ENCODE measurements at places on chromosomes 16 and 17.

DNA sequence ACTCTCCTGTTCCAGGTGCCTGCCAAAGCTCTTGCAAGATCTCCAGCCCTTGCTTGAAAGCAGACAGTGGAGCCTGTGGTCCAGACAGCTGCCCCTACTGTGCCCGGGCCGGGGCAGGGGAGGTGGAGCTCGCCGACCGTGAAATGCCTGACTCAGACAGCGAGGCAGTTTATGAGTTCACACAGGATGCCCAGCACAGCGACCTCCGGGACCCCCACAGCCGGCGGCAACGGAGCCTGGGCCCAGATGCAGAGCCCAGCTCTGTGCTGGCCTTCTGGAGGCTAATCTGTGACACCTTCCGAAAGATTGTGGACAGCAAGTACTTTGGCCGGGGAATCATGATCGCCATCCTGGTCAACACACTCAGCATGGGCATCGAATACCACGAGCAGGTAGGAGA, 17.7 kb downstream of the CACNA1G start:
- no peak for DNase-seq

GRCh38 chr17:77508047-77508715, 367.4 kb downstream of the SEC14L1 start:
- DNase-seq, result no peak

- no peak for DNase-seq
Measured at GRCh38 chr17:19369107-19369778, 6.7 kb upstream of the B9D1 start.

DNA sequence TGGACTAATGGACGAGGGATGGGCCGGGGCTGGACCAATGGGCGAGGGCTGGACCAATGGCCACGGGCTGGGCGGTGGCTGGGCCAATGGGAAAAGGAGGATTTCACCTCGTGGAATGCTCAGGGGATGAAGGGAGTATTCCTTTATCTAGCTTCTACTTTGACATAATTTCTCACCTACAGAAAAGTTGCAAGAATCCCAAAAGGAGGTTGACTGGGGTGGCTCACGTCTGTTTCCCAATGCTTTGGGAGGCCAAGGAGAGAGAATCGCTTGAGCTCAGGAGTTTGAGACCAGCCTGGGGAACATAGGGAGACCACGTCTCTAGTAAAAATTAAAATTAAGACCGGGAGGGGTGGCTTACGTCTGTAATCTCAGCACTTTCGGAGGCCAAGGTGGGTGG, 5.7 kb upstream of the FLYWCH1 start:
- no peak for DNase-seq

GRCh38 chr17:49218941-49219913, 8.7 kb downstream of the ABI3 start:
- DNase-seq, result no peak

GRCh38 chr16:2715519-2715918, 4.5 kb downstream of the PRSS27 start:
- no peak for DNase-seq

DNA sequence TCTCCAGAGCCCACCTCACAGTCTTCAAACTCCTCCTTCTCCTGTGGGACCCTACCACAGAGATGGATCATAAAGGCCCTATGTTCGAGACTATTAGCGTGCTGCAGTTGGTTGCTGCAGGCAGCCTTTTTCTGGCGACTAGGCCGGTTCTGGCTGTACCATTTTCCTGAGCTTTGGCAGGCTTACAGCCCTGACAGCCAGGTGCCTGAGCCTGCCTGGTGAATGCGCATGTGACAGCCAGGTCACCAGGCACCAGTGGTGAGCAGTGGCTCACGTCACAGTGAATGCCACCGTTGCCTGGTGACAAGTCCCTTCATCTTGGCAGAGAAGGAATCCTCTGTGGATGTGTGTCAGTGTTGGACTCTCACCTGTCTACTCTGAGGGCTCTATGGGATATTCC, 978.8 kb downstream of the KCNJ18 start:
- no peak for DNase-seq

DNA sequence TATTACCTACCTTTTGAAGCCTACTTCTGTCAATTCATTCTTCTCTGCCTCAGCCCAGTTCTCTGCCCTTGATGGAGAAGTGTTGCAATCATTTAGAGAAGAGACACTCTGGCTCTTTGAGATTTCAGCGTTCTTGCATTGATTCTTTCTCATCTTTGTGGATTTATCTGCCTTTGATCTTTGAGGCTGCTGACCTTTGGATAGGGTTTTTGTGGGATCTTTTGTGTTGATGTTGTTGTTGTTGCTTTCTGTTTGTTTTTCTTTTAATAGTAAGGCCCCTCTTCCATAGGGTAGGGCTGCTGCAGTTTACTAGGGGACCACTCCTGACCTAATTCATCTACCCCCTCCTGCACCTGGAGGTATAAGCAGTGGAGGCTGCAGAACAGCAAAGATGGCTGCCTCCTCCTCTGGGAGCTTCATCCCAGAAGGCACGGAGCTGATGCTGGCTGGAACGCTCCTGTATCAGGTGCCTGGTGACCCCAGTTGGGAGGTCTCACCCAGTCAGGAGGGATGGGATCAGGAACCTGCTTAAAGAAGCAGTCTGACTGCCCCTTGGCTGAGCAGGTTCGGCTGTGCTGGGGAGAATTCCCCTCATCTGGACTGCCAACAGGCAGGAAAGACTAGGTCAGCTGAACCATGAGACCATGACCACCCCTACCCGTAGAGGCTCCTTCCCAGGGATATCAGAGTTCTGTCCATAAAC, 28.0 kb downstream of the NFATC3 start:
- no peak for DNase-seq

DNA sequence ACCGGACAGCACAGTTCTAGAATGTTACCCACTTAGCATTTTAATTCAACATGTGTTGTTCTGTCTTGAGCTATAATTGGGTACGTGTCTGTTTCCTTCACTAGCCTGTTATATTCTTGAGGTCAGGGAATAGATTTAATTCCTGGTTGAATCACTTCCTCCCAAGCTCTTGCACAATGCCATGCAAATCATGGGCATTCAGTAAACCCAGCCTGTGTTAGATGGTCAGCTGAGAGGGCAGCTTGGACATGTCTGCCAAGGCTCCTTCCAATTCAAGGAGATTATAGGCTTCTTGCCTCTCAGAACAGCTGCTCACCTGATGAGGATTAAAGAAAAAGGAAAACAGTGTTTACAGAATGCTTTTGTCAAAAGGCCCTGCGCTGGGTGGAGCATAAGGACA, 12.6 kb downstream of the C1QTNF1 start:
- DNase-seq, result no peak

GRCh38 chr17:67046398-67046797, 2.0 kb downstream of the CACNG1 start:
- no peak for DNase-seq

DNA sequence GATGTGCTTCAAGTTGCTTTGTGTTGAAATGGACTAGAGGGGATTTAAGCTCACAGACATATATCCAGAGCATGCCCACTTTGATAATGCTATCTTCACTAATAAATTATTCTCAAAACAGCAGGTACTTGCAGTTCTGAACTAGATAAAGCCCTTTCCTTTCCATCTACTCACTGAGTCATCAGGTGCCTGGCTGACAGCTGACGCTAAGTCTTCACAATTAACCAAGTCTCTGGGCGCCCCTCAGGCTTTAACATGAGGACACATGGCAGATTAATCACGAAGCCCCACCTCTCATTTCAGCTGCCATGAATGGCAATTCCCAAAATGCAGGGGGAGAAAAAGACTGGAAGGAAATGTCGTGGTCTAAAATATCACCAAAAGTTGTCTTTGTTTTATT, 29.5 kb upstream of the CRISPLD2 start:
- DNase-seq, result no peak

DNA sequence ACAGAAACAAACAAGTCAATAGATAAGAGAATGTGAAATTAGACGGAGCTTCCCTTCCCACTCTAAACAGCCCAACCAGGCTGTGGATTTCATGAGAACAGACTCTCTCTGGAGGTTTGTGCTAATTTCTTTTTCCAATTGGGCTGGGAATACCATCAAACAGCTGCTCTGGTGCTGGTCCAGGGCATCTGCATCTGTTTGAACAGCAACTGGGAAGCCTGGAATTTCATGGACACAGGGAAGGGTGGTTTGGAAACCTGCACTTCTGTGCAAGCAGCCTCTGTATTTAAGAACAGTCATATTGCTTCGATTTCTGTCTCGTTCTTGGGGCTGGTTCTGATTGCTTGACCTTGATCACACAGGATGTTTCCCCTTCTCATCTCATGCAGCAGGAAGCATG, 88.7 kb downstream of the FOXL1 start:
- no peak for DNase-seq

- DNase-seq, result no peak
Measured at GRCh38 chr17:74702116-74702871, 10.4 kb downstream of the CD300LF start.

GRCh38 chr16:78505544-78506366, 406.3 kb downstream of the WWOX start:
- peak; percentile 14 for DNase-seq

GRCh38 chr16:69277413-69277812, 33.7 kb upstream of the VPS4A start:
- DNase-seq, result no peak

GRCh38 chr17:73278465-73279453, 17.1 kb upstream of the CPSF4L start:
- DNase-seq, result peak; percentile 30

- DNase-seq, result no peak
Measured at GRCh38 chr16:29779474-29779873, 1.4 kb downstream of the ZG16 start.

- DNase-seq, result no peak
Measured at GRCh38 chr16:60206516-60206915, 1472.4 kb upstream of the GOT2 start.

- peak; percentile 67 for DNase-seq
Measured at GRCh38 chr17:18250259-18250658, 8.3 kb downstream of the FLII start.

DNA sequence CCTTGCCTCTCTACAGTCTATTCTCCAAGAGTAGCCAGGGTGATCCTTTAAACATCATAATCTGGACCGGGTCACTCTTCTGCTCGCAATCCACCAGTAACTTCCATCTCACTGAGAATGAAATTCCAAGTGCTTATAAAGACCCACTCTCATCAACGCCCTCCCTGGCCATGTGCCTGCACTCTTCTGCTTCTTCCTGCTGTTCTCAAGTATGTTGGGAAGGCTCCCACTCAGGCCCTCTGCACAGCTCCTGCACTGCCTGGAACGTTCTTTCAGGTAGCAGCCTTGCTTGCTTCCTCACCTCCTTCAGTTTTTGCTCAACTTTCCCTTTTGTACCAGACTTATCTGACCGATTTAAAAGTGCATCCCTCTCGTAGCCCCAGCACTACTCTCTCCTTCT, 44.4 kb downstream of the BRD7 start:
- no peak for DNase-seq

GRCh38 chr16:72947379-72948237, 100.3 kb downstream of the ZFHX3 start:
- DNase-seq, result no peak

- no peak for DNase-seq
Measured at GRCh38 chr16:77500934-77501664, 66.3 kb upstream of the ADAMTS18 start.

- DNase-seq, result no peak
Measured at GRCh38 chr17:76502341-76503211, 1.4 kb upstream of the RHBDF2 start.

- DNase-seq, result no peak
Measured at GRCh38 chr17:43517615-43518386, 28.3 kb downstream of the ETV4 start.

- no peak for DNase-seq
Measured at GRCh38 chr17:69702078-69702477, 287.6 kb downstream of the MAP2K6 start.

DNA sequence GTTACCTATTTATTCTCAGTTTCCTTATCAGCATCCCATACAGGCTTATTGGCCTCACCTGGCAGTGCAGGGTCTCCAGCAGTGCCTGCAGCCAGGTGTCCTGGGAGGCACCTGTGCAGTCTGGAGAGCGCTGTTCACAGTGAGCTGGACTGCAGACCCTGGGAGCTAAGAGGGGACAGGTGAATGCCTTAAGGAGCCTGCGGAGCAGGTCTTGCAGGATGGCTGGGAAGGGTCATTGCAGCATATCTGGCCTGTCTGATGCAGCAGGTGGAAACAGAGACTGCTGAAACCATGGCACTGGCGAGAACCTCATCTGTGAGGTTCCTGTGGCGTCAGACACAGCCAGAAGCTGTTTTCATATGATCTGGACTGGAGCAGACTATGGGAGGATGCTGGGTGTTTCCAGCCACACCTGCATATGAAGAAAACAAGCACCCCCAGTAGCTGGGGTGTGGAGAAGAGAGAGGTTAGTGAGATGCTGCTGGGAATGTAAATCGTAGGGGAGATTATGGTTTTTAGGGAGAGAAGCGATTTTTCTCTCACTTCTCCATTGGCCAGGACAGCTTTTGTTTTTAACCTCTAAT, 77.0 kb downstream of the NTN1 start:
- DNase-seq, result no peak

DNA sequence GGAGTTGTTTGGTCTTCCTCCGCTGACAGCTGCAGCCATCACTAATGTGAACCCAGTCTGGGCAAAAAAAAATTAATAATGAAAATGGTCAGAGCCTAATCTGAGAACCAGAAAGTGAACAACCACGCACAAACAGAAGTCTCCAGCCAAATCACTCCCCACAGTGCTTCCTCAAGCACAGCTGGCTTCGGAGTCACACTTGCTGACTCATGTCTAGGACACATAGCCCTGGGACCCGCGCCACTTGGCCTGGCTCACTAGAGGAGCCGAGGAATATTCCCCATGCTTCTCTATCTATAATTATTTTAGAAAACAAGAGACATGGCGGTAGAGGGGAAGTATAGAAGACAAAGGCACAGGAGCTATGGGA, 109.1 kb downstream of the ZFHX3 start:
- DNase-seq, result no peak

DNA sequence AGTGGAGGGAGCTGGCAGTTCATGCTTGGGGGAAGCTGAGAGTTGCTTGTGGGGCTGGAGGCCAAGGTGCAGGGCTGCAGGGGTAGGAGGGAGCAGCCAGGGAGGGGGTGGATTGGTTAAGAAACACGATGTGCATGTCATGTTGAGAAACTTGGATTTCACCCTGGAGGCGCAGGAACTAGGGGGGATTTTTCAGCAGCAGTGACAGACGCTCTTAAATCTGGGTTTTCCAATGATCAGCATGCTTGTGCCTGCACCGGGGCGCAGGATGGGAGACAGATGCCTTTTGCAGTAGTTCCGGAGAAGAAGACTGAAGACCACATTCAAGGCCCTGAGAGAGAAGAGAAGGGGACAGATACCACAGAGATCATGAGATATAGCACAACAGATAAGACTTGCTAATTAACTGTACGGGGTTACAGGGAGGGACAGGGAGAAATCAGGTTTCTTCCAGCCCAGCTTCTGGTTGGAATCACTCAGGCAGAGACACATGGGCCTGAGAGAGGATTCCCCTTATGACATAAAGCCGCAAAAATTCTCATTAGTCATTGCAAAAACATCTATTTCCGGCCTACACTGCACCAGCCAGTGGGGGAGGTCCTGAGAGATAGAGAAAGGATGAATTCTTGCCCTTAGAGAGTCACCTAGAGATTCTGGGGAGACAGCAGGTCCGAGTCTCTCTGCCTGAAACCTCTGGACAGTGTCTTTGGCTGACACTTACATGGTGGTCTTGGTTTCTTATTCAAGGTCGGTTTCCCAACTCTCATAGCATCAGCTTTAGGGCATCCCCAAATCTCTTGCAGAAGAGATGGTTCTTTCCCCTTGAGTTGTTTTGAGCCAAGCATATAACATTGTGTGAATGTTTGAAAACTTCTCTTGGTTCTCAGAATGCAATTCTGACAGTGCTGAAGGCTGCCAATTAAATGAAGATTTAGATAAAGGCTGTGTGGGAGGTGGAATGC, 27.1 kb downstream of the CDH13 start:
- no peak for DNase-seq

Measured in NCI-H510A (cell line).